CD8-positive, alpha-beta T cell (primary cell): ENCODE measurements at places on chromosomes 6 and 20. TPM values are rescaled to one million over a fixed set of nuclear protein-coding genes. Genes with fewer than 3 reads are reported as not detected.

The TMC2 gene
- total RNA-seq = not detected

The ENPP4 gene
- 6.9 TPM for total RNA-seq

The IL17F gene
- not detected for total RNA-seq

The GABRR2 gene
- 0.43 TPM for total RNA-seq

The BPIFA3 gene
- not detected for total RNA-seq

The TP53TG5 gene
- total RNA-seq = not detected

The SPTLC3 gene
- total RNA-seq = 0.30 TPM

The MCHR2 gene
- total RNA-seq = not detected

The METTL24 gene
- total RNA-seq = 0.33 TPM

The PI16 gene
- 0.24 TPM for total RNA-seq

The WFDC10B gene
- total RNA-seq = not detected

The MAS1 gene
- not detected for total RNA-seq

The BMP5 gene
- total RNA-seq = not detected

The CAGE1 gene
- total RNA-seq = 0.33 TPM

The CTAGE9 gene
- total RNA-seq = not detected

The HSPA1A gene
- 2.1 TPM for total RNA-seq

The HLA-DQB1 gene
- total RNA-seq = 27.5 TPM

DNA sequence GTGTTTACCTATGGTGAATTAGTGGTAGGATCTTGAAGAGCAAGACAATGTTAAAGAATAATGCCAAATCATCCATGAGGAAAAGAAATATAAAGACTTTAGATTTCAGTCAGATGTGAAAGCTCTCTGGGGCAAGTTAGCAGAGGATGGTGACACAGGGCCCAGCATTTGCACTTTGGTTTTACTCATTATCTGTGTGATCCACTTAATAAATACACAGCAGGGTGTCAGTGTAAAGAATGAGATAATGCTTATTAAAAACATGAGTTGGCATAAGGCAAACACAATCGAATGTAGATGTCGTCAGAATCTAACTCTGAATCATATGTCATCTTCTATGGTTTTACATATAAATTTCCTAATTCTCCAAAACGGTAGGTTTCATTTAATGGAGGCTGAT, 130.4 kb upstream of the PREP start:
- no peak for DNase-seq

- no peak for DNase-seq
These were observed 731.6 kb upstream of the MMS22L start for GRCh38 chr6:98014442-98015201.

DNA sequence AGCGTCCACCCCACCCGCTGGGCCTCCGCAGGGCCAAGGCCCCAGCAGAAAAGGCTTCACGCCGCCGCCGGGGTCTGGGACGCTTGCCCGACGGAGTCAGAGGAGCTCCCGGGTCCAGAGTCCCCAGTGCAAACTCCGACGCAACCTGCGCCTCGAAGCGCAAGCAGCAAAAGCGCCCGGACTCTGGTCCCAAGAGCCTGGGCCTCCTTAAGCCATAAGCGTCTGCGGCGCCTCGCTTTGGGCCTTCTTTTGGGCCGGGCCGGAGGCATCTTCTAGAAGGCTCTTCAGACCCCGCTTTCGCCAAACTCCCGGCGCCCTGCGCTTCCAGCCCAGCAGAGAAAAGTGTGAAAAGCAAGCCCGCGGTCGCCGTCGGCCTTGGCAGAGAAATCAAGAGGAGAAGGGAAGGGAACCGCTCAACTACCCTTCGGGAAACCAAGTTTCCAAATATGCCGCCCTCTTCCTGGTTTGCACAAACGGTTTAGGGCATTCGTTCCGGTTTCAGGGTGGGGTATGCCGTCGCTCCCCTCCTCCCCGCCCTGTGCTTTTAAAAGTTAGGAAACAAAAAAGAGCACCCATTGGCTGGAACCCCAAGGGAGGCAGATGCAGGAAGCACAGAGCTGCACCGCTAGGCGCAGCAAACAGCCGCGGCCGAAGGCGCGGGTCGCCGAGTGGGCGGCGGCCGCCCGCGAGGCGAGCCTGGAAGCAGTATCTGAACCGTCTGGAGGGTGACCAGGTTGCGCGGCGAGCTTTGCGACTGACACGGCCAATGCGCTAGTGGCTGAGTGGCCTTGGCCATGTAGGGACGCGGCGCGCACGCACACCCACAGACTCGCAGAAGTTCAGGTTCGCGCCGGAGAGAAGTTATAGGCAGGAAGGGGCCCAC, 1.2 kb downstream of the TBX18 start:
- no peak for DNase-seq

GRCh38 chr20:41592516-41593216, 25.5 kb downstream of the CHD6 start:
- no peak for DNase-seq

DNA sequence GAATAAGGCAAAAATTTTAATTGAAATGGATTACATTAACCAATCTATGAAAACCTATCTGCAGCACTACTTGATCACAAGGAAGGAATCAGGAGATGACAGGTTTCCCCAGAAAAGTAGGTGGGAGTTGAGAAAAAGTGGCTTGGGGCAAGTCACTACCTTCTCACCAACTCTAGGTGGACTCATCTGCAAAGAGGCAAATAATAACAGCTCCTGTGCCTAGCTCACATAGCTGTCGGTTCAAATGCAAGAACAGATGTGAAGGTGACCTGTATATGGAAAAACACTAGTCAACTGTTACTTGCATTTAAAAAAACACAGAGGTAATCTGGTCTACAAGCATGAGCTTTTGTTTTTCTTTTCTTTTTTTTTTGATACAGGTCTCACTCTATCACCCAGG, 67.2 kb downstream of the POPDC3 start:
- no peak for DNase-seq

GRCh38 chr20:57065646-57066045, 200.8 kb downstream of the BMP7 start:
- DNase-seq = no peak

DNA sequence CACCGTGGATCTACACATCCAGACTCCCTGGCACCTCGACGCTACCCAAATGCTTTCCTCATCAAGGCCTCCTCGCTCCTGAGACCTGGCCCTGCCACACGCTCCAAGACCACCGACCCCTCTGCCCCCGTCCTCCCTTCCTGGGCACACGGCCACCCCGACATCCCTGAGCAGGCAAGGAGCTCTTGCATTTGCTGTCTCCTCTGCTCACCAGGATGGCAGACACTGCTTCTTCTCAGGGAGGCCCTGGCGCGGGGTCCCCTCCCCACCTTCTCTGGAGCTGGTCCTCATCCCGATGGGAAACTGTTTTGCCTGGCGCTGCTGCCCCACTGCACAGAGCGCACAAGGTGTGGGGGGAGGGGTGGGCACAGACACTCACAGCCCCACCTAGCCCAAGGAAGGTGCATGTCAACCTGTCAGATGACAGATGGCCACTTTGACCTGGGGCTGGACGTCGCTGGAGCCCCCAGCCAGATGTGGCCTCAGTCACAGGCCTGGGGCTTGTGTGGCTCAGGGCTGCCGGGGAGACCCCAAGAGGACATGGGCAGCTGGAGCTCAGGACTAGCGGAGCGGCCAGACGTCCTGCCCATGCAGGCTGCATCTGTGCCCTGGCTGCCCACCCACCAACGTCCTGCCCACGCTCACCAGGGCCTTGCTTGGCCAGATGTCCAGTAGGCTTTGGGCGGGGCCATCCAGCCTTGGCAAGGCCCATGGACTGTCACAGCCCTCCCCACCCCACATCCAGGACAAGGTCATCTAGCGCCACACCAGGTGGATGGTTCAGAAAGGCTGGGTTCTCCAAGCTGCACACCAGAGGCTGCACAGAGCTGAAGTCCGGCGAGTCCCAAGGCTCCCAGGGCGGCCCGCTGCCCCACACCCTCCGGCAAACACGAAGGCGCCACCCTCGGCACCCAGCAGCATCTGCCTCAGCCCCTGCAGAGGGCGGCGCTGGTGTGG, 6.2 kb upstream of the KCNQ2 start:
- no peak for DNase-seq

- DNase-seq = peak; percentile 14
These were observed 721 bp downstream of the KDM1B start for GRCh38 chr6:18155864-18156421.

DNA sequence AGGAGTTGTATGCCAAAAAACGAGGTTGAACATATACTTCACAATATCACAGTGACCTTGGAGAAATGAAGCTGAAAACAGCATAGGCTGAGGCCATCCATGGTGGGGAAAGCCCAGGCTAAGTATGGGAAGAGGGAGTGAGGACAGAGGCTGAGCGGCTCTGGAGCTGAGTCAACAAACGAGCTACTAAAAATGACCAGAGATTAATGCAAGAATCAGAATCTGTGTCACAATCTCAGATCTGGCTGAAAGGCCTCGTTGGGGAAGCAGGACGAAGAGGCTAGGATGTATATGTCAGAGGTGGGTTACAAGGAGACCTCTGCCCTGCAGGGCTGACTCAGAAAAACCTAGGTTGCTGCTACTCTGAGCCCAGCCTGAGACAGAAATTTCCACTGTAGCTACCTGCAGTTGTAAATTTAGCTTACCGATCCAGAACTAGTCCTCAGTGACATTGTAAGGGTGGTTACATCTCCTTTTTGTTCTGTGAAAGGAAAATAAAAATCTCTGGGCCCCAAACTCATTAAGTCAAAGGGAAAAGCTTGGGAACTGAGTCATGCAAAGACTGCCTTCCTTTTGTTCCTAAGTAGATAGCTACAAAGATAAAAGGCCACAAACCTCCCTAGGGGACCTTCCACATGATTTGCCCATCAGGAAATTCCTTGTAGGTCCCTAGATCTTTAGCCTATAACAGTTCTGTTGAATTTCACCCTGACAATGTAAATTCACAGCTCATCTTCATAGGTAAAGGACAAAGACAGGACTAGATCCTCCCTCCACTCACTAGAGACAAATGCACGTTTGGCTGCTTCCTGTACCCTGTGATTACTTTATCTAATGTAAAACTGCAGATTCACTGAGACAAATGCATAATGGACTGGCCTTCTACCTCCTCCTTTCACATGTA, 8.5 kb upstream of the TUBB2A start:
- no peak for DNase-seq

DNA sequence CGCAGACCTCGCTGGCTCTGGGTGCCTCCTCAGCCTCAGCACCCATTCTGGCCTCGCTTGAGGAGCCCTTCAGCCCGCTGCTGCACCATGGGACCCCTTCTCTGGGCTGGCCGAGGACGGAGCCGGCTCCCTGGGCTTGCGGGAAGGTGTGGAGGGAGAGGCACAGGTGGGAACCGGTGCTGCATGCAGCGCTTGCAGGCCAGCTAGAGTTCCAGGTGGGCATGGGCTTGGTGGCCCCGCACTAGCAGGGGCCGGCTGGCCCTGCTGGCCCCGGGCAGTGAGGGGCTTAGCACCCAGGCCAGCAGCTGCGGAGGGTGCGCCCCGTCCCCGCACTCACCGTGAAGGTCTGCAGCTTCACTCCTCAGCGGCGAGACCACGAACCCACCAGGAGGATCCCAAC, 30.4 kb downstream of the DEFB114 start:
- DNase-seq = no peak

DNA sequence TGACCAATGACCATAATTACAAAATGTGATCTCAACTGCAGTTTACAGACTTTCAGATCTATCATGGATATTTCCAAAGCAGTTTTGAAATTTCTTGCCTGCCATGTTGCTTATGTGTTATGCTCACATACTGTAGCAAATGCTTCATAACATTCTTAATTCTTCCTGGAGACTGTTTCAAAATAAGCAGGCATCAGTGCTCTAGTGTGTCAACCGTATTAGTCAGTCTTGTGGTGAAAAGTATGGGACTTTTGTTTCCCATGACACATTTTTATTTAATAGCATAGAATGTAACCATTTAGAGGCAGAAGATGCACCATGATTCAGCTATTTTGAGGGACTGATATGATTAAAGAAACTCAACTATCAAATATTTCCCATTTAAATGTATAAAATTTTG, 1.7 kb downstream of the POPDC3 start:
- DNase-seq = no peak

DNA sequence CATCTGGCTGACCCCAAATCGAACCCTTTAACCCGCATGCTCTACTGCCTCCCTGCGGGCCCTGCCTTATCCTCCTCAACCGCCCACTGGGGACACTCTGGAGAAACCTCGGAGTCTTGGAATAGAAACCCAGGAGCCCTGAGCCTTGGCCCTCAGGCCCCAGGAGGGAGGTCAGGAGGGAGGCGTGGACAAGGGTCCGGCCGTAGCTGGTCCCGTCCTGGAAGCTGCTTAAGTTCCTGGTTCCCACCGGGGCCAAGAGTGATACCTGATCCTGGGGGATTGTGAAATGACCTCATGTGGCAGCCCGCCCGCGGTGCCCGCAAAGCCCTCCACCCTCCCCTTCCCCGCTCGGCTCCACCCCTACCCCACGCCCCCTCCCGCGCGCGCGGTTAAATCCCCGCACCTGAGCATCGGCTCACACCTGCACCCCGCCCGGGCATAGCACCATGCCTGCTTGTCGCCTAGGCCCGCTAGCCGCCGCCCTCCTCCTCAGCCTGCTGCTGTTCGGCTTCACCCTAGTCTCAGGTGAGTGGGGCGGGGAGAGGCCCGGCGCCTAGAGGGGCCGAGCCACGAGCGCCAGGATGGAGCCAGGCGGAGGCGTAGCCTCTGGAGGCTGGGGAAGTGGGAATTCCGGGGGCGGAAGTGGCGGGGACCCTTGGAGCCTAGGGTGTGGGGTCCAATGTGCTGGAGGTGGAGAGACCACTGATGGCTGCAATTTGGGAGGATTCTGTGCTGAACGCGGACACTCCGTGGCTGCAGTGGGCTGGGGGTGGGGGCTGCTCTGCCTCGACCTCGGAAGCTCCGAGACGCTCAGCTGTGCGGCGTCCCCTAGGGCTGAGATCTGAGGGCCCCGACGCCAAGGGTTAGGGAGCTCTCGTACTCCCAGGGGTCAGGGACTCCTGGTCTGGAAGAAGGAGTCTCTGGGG, at the start of gene WFDC2:
Gene WFDC2 (plus strand): TSS at position 418 of the 926 bp plus-strand sequence. CDS start 29 bp downstream, at position 447.
- DNase-seq = no peak

- DNase-seq = peak; percentile 21
These were observed 341.6 kb downstream of the NRN1 start for GRCh38 chr6:5665173-5665572.

DNA sequence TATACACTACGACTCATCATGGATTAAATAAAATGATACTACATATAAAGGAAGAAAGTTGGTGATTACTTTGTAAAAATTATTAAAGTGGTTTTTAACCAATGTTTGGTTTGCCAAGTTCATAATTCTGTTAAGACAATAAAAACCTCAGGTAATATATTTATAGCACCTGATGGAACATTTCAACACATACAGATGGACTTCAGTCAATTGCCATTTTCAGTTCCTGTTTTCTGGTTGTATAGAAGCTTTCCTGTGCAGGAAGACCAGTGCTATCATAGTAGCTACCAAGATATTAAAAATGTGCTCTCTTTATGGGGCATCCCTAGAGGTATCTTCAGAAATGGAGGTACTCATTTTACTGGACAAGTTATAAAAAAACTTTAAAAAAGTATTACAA, 1686.4 kb downstream of the GRIK2 start:
- no peak for DNase-seq

- no peak for DNase-seq
These were observed 21.6 kb downstream of the CMTR1 start for GRCh38 chr6:37454420-37455140.

DNA sequence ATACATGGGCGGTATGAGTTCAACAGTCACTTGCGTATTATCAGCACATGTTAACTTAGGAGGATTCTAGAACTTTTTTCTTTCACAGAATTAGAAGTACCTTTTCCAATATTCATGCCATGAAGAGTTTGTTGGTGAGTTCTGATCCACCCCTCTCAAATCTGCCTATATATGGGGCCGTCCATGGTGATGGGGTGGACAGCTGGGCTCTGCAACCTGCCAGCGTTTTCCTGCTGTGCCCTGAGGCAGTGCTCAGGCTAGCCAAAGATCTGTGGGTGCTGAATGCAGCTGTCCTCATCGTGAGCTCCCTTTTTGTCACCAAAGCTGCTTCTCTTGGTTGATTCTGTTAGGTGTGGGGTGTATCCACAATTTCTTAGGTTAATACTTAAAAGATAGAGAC, 88.7 kb downstream of the THBS2 start:
- DNase-seq = no peak

GRCh38 chr20:22916021-22916842, 118.9 kb upstream of the SSTR4 start:
- DNase-seq = no peak
